COR-L47 (cell line): ENCODE measurements at places on chromosomes 4 and X.

DNA sequence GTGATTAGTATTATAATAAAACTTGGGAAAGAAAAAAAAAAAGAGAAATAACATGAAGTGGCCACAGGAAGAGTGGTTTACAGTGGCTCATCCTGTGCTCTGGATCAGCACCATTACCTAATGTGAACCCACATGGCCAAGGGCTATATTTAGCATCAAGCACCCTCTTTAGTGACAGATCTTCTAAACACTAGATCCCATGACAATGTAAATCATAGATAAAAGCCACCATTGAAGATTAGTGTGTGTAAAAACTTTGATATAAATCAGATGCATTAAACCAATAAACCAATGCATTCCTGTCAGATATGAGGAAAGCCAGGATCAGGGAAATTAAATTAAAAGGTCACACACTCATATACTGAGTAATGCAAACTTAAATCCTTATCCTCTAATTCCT is 400.6 kb upstream of the MAGEB18 start:
- DNase-seq: no peak

DNA sequence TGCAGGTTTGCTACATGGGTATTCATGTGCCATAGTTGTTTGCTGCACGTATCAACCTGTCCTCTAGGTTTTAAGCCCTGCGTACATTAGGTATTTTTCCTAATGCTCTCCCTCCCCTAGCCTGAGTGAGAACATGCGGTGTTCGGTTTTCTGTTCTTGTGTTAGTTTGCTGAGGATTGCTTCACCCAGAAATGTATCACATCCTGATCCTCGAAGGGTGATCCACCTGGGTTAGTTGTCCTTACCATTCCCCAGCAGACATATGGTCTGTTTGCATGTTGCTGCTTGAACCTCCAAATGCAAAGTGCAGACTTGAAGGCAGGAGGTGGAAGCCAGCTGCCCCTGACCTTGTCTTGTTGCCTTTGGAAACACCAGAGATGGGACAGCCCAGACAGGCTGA is 161.5 kb upstream of the WDR1 start:
- no peak for DNase-seq

DNA sequence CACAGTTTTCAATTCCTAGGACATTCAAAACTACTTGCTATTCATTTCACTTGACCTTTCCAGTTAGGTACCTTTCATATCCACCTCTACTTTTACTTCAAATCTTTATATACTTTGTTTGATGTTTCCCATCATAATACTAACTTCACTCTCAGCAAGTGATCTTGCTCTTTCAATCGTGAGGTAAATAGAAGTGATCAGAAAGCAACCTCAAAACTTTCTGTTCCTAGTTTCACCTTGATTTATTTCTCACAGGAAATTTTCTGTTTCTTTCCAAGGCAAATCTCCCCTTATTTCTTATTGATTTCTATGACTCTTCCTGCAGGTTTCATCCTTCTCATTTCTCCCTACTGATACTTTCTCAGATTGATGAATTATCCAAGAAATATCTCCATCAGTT is 623.5 kb downstream of the FSTL5 start:
- no peak for DNase-seq

DNA sequence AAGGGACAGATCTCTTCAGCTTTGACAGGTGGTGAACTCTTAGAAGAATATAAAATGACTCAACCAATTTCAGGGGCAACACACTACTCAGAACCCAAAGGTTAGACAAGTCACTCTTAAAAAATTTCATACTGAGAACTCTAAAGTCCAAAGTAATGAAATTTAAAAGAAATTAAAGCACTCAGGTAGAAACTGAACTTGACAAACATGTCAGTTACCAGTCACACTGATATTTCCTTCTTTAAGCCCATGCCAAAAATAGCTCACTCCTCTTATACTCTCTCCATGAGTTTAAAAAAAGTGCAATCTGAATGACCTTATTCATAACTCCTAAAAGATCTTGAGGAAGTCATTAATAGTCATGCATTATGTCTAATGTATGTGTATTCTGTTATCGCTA is 40.3 kb downstream of the AMMECR1 start:
- DNase-seq: no peak

DNA sequence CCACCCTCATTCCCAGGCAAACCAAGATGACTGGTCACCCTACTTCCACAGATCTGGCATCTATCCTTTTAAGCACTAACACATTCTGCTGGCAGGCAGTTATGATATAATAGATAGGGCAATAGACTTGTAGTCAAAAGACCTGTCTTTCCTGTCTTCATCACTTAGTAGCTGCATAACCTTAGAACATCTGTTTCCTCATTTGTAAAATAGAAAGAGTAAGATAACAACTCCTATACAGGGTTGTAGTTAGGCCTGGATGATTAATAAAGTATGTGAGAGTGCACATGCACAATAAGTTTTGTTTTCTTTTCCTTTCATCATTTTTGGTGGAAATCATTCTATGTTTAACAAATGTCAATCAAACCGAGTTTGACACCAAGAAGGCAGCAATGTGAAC is 72.1 kb downstream of the GPR82 start:
- DNase-seq: no peak

DNA sequence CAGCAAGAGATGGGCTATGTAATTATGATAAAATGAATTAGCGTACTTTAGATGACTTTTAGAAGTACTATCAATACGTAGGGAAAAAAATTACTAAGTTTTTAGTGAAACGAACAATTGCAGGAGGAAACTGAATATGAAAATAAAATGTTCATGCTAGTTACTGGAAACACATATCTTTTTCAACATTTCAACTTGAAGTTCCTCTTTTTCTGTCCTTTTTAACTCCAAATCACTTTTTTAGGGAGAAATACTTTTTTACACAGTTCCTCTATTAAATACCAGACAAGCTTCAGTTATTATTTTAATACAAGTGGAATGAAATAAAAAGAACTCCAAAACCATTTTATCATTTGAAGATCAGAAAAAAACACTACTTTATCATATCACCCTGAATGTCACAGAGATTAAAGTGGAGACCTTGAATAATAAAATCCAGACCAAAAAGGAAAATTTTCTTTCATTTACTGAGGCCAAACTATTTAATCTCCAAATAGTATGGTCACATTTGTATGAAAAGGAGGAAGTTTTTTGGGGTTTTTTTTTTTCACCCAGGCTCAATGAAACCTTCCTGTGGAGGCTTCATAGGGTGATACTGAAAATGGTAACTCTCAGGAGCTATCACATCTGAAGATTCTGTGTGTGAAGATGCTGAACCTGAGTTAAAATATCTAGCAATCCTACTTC is 306.2 kb downstream of the INPP4B start:
- no peak for DNase-seq

DNA sequence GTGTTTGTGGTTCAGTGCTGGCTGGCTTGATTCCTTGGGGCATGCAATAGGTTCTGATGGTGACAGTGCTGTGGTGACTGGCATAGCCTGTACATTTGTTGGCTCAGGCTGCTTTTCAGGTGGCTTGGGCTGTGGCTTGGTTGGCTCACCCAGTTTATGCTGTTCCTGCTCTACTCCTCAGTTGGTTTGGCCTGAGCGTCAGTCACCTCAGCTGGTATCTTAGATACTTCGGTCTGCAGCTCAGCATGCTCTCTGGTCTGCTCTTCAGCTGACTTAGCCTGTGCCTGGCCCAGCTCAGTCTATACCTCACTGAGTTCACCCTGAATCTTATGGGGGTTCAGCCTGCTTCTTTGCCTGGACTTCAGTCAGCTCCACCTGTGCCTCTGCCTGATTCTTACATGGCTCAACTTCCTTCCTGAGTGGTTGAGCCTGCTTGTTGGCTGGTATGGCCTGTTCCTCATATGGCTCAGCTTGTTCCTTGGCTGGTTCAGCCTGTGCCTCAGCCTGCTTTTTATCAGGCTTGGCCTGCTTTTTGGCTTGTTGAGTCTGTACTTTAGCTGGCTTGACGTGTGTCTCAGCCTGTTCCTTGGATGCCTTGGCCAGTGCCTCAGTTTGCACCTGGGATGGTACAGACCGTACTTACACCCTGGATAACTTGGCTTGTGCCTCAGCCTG is 170.6 kb downstream of the MSN start:
- no peak for DNase-seq

- no peak for DNase-seq
These were observed 343.9 kb downstream of the ADGRL3 start for GRCh38 chr4:61543976-61544375.

- DNase-seq: no peak
These were observed 39.2 kb upstream of the ASMTL start for GRCh38 chrX:1491851-1492349.

- no peak for DNase-seq
These were observed 34.6 kb upstream of the CHRNA9 start for GRCh38 chr4:40300371-40301162.

GRCh38 chr4:98466868-98467599 is 191.4 kb downstream of the TSPAN5 start:
- no peak for DNase-seq

- no peak for DNase-seq
These were observed 243.1 kb upstream of the TENM3 start for GRCh38 chr4:182000077-182000476.

DNA sequence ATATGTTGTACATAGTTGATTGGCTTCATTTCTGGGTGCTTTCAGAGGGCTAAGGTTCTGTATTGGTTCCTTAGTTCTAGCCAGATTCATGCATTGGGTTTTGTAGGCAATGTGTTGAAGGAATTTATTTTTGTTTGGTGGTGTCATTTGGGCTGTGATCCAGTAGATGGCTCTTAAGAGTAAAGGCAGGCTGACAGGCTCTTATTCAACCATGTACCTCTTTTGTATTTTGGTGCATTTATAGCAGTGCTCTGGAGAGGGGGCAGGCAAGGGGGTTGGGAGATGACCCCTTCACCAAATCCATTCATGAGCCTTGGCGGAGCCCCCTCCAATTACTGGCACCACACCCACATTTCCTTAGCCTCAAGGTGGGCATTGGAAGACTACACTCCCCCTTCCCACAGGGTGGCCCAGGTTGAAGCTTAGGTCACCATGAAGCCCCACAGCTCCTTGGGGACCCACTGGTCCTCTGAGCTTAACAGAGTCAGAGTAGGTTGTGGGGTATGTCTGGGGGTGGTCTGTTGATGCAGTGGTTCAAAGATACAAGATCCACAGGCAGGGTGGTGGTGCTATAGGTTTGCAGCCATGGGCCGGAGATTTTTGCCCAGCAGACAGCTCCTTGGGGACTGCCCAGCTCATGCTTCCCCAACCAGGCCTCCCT is 143.0 kb upstream of the GNPDA2 start:
- no peak for DNase-seq

DNA sequence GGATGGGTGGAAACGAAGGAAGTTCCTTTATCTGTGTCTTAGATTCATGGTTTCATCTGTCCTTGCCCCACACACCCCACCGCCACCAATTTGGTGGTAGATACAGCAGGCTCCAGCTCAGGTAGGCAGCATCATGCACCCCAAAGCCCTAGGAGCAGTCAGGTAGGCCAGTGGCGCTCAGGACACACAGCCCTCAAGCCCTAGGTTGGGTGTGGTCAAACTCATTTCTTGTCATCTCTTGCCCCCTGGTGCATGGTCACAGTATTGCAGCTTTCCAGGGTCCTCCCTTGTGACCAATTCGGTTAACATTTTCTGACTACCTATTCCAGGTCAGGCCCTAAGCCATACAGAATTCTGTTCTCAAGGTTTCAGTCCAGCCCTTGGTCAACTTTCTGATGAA is 14.5 kb upstream of the PRRG3 start:
- DNase-seq: peak; percentile 0

DNA sequence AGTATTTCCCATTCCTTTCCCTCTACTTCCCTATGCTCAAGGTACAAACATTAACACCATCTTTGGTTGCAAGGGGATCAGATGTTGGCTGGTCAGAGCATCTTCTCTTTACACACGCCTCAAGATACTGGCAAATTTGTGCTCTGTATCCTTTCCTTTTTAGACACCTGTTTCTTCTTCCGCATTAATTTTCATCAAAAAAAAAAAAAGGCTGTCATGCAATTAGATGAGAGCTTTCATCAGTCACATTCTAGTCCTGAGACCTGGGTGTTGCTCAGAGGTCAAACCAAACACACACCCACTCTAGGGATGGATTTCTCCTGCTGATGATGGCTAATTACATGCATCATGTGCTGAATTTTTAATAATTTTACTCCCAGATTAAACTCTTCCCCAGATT is 2.0 kb downstream of the RELL1 start:
- no peak for DNase-seq

GRCh38 chr4:75011131-75011795 is 78.3 kb downstream of the PARM1 start:
- no peak for DNase-seq

GRCh38 chrX:115367951-115368350 is 78.4 kb downstream of the LUZP4 start:
- DNase-seq: no peak

- no peak for DNase-seq
These were observed 914.8 kb upstream of the GRIA3 start for GRCh38 chrX:122269243-122269781.

GRCh38 chr4:47598320-47598719 is 113.2 kb downstream of the ATP10D start:
- DNase-seq: no peak

DNA sequence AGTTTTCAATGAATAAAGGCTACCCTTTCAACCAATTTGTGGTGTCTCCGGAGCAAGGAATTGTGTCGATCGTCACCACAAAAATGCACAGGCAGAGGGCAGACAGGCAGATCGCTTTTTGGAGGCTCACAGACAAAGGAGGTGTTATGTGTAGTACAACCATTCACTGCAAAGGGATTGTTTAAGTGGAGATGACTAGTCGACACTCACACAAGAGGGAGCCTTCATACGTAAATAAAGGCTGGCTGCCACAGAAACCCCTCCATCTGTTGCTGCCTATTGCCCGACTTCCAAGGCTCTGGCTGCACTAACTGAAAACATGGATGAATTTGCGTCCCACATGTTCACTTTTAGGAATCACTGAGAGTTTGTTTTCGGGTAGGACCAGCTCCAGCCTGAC is 281.1 kb downstream of the NKX6-1 start:
- no peak for DNase-seq

DNA sequence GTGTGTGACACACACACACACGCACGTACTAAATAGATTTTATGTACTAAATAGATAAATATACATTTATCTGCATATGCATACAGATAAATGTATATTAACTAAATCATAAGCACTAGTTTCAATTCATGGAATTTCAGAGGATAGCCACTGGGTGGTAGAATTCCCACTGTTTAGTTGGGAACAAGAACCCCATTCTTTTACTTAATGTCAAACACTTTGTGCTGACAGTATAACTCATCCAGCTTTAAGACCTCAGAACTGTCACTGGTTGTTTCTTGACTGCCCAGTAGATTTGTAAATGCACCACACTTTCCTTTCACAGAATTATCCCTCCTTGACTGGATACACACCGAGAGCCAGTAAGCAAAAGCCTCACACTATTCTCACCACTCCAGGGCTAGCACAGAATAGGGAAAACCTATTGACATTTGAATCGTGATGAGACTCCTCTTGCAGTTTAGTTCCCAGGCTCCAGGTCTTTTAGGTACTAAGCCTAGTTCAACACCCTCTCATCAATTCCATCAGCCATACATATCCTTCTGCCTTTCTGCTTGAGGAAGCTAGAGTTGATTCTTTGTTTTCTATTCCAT is 32.4 kb downstream of the PPARGC1A start:
- peak; percentile 25 for DNase-seq

DNA sequence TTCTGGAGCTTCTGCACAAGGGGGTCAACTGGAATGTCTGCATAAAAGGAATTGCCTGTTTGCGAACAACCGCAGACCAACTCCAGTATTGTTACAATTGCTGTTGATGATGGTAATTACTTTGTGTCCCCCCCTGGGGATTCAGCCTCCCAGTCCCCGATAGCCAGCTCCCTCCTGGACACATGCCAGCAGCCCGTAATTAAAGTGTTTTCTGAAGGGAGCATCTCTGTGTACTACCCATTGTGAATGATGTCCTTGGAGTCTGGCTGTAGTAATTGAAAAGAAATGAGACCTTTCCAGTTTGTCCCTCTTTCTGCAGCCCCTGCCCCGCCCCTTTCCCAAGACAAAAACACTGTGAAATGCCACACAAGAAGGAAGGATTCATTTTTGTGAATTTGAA is 377.1 kb upstream of the LCORL start:
- peak; percentile 97 for DNase-seq
